ENCODE measurements at places on chromosomes 5 and 9.
A peak's percentile ranks its signal among the peaks of the same experiment; 100 is the strongest.

GRCh38 chr9:117412006-117412715, 2.7 kb downstream of the ASTN2 start:
- peak; percentile 24 for DNase-seq

DNA sequence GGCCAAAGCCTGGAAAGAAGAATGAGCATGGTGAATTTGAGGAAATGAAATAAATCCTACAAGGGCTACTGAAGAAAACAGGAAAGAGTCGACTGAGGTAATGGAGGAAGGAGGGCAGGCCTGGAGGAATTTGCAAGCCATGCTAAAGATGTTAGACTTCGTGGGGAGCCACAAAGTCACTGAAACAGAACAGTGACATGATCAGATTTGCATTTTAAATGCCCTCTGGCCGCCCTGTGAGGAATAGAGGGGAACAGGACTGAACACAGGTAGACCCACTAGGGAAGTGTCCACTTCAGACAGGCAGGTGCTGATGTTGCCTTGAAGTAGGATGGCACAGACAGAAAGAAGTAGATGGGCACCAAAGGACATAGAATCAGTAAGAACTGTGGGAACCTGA, 42.8 kb upstream of the RLN1 start:
- no peak for DNase-seq

DNA sequence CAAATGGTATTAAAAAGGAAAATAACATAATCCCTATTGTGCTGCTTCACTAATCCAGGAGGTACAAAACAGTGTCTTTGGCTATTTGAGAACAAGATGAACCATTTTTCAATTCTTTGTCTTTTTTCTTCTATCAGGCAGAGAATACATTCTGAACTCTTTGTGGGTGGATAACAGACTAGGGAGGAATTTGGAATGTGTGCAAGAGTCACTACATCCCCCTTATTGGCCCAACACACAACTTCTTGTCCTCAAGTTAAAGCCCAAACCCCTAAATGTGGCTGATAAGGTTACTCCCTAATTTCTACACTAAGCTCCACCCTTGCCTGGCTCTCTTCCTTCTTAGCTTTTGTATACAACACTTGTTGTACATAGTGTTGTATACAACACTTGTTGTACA, 342.7 kb upstream of the RFX3 start:
- no peak for DNase-seq

DNA sequence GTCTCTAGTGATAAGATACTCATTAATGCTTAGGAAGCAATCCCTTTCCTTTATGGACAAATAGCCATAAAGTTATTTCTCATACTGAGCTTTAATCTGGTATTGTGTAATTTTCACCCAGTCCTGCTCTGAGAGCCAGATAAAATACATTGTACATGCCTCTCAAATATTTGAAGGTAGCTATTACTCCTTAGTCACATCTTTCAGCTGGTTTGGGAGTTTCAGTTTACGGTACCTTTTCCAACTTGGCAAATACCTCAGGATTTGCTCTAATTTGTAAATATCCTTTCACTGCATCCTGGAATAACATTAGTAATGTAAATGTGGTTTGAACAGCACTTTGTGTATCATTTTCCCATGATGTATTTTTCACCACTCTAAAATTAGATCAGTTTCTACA, 47.4 kb downstream of the ABHD17B start:
- no peak for DNase-seq

DNA sequence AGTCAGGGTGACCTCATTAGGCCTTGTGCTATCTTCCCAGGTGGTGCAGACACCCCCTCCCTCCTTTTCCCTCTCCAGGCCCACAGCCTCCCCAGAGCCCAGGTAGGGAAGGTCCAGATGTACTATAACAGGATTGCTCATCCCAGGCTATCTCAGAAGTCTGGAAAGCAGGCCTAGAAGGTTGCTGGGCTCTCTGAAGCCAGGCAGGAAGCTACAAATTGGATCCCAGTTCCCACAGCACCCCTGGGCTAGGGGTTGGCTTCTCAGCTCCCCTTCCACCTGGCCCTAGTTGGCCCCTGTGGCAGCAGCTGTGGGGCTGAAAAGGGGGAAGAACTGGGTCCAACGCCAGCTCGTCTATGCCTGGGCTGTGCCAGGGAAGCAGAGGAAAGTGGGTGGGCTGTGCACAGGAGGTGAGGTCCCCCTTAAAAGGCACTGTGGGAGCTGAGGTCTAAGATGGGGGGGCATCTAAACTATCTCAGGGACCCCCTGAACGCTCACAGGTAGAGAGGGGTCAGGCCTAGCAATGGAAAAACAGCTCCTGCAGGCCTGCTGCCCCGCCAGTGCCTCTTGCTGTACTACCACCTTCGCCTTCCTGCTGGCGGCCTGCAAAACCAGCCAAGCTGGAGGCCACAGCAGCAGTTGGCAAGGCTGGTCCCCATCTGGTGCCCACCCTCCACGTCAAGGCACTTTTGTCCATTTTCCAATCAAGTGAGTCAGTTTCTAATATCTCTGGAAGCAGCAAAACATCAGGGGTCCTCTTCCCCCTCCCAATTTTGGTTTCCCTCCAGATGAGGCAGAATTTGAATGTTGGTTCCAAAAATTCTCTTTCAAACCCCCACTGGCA, 13.3 kb upstream of the PSMD5 start:
- DNase-seq: no peak

DNA sequence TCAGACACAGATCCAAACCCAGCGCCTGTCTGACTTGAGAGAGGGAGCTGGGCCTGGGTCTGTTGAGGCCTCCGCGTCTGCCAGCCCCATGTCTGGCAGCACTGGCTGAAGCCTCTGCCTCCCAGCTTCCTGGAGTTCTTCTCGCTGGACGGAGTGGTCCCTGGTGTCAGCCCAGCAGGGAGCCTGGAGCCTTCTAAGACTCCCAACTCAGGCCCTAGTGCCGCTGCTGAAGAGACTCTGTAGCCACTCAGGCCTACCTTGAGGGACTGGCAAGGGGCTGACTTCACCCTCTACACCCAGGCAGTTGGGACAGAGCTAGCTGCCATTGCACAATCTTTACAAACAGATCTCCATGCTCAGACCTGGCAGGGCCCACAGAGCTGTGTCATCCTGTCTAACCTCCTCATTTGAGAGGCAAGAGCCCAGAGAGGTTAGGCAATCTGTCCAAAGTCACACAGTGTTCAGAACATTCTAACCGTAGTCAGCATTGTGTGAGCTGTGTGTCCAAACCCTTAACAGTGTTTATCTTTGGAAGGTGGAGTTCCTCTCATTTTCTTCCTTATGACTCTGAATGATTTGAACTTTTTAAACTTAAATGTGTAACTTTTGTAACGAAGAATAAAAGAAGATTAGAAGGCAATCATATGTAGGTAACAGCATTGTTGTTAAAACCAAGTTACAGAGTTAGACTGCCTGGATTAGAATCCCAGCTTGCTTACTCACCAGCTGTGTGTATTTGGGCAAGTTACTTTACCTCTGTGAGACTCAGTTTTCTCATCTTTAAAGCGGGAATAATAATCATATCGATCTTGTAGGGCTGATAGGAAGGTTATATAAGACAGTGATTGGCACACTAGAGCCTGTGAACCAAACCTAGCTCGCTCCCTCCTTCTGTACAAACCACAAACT, 4.6 kb upstream of the DUSP1 start:
- no peak for DNase-seq

DNA sequence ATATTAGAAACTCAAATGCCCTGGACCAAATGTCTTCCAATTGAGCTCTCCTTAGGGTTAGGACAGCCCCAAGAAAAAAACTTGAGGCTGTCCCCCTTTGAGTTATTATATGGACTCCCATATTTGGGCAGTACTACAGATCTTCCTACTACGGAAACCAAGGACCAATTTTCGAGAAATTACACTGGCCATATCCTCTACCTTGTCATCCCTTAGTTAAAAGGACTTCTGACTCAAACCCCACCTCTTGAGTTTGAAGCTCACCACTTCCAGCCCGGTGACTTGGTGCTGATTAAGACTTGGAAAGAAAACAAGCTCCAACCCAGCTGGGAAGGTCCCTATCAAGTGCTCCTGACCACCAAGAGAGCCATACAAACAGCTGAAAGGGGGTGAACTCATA, 497.0 kb upstream of the GRAMD2B start:
- no peak for DNase-seq

GRCh38 chr5:39270225-39270848, 51.0 kb upstream of the FYB1 start:
- DNase-seq: no peak

DNA sequence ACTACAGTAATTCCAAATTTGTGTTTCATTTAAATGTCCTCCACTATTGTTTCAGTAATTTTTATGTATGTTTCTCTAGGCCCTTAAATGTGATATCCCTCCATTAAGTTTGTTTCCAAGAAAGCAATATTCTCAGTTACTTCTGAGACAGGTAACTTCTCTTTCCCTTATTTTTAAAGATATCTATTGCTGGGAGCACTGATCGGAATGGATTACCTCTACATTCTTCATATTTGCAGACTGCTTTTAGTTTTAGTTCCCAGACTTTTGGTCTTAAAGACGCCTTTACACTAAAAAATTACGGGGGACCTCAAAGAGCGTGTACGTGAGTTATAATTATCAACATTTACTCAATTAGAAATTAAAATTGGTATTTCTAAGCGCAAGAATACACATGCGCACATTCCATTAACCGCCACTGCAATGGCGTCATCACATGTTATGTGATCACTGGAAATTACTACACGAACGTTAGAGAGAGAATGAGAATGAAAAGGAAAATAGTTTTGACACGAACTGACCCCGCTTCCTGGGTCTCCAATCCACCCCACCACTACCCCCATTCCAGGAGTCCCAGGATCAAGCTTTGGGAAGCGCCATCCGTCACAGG, 519 bp upstream of the RAD50 start:
- DNase-seq: no peak

Data from NCI-H1105 (cell line).